ENCODE measurements at places on chromosomes 3 and 15.

DNA sequence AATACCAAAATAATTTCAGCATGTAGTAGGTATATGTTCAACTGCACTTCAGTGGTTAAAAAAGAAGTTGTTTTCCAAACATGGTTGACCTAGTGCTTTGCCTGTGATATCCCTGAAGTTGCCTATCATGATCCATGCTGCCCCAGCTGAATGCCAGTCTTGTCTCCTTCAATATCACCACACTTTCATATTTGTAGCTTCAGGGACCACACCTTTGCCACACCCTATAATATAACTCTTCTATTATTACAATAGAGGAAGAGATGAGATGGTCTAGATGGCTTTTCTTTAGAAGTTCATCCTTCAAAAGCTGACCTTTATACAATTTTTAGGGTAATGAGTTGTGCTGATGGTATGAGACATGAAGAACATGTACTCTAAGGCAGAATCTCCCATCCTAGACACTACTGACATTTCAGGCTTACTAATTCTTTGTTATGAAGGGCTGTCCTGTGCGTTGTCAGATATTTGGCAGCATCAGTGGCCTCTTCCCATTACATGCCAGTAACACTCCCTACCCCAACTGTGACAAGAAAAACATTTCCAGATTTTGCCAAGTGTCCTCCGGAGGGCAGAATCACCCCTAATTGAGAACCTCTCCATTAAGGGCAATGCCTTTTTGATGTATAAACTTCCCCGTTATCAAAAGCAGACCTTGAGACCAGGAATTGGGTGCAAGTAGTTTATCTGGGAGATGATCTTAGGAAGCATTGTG lies 76.2 kb upstream of the PLCL2 start:
- no peak for DNase-seq

GRCh38 chr3:128617270-128617556 lies 33.4 kb downstream of the RPN1 start:
- DNase-seq, result no peak

DNA sequence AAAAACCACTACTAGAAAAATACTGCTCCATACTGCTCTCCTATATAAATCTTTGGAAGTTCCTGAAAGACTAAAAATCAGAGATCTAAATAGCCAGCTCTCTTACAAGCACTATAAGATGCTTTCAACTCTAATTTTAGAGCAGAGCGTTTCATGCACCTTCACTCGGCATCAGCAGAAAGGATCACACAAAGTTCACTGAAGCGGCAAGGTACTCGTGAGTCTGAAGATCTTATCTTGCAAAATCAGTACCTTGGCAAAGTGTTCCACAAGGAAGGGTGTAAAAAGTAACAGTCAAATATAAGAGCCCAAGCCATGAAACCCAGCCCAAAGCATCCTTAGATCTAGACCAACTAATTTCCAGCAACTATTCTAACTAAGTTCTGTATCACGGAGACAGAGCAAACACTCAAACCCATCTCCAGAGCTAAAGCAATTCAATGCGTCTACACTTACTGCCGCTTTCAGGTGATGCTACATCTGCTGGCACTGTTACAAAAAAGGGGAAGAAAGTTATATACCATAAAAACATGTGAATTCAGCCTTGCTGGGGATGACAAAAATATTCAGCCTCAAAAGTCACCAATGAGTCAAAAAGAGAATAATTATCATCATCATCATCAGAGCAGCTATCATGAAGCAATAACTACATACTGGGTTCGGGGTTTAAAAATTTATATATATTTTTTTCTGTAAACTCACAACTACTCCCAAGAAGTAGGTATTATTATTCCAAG lies 16.3 kb downstream of the VPS39 start:
- DNase-seq, result no peak

DNA sequence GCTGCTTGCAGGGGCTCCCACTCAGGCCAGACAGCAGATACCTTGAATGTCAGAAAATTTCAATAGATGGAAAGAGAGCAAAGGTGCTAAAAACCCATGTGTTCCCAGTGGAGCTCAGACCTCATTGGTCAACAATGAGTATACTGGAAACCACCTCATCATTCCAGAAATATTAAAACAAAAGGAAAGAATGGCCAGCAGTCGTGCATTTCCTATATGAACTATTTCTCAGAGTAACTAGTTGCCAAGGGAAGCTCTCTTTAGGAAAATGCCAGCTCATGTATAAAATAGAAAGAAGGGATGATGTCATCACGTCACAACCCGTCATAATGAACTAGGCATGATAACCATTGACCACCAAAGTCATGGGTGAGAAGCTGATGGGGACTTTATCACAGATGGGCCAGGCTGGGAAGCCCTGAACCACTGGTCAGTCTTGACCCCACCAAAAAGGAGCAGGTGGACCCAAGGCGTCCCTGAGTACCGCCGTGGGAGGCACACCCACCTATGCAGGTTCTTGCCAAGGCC lies 17.5 kb downstream of the DNAJB8 start:
- no peak for DNase-seq

- DNase-seq, result peak; percentile 89
Observed at GRCh38 chr3:47989981-47990440, 26.2 kb downstream of the MAP4 start.

DNA sequence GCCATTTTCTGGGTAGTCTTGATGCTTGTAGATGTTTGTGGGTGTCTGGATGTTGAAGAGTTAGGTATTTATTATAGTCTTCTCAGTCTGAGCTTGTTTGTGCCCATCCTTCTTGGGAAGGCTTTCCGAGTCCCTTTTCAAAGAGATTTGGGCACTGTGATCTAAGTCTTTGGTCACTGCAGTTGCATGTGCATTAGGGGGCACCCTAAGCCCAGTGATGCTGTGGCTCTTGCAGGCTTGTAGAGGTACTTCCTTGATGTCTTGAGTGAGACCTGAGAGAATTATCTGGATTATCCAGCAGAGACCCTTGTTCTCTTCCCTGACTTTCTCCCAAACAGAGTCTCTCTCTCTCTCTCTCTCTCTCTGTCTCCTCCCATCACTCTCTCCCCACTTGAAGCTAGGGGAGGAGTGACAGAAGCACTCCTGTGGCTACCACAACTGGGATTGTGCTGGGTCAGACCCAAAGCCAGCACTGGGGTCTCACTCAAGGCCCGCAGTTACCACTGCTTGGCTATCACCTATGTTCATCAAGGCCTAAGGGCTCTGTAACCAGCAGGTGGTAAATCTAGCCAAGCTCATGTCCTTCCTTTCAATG lies 68.5 kb downstream of the TMCO5A start:
- DNase-seq, result peak; percentile 85

GRCh38 chr15:61558172-61559136 lies 329.4 kb upstream of the RORA start:
- no peak for DNase-seq

DNA sequence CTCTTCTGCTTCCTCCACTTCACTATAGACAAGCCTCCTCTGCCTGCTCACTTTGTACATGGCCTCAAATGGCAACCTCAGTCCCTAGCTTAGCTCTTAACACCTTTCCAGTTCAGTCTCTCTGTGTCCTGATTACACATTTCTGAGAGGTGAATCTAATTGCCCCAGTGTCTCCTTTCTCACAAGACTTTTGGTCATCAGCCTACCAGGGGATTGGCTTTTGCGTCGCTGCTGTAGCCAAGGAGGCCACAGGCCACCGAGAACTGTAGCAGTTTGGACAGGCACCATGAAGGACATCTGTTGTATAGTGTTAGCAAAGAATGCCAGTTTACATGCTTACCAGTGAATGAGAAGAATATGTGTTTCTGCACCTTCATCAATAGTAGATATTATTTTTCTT lies 8.5 kb downstream of the IREB2 start:
- no peak for DNase-seq

- no peak for DNase-seq
Observed at GRCh38 chr3:143427631-143428030, 308.1 kb downstream of the CHST2 start.

GRCh38 chr3:39705351-39705900 lies 104.0 kb upstream of the MYRIP start:
- no peak for DNase-seq

DNA sequence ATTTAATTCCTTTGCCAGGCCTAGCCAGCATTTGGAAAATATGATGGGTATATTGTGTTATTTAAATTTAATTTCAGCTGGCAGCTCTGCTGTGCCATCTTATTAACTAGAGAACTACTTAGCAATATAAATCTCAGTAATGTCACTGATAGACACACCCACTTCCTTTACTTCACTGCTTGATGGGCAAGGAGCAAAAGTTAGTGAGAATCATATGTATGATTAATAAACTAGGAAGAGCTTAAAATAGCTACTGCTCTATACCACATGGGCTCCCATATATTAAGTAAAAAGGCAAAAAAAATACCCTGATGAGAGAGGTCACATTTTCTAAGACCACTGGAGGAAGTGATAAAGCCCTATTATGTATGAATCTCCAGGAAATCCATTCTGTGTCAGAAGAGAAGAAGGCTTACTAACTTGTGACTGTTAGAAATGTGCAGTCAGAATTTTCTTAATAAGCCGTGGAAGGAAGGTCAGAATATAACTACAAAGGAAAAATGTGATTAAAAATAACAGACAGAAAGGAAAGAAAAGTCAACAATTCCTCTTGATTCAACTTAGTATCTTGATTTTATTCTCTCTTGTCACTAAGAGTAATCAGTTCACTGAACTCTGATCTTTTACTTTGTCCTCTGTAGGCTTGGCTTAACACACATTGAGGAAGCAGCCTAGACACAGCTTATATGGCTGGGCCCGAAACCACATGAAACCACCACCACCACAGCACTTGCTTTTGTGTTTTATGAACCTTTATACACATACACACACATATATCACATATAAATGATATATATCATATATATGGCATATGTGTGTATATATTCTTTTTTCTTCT lies 1233.9 kb upstream of the ALCAM start:
- DNase-seq, result peak; percentile 18

DNA sequence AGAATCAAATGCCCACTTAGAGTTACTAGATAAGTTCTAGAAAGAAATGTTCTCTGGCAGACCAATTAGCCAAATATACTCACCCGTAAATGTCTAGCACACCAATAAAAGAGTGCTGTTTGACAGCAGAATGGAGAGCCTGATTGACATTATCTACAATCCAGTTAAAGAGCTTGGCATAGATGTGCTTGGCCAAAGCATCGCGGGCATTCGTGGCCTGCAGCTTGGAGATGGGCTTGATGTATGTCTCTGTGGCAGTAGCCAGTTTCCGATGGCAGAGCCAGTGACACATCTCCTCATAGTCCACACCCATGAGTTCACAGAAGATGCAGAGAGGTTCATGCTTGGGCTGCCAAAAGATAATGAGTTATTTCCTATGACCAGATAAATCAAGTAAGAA lies 101.5 kb upstream of the MYO5C start:
- no peak for DNase-seq

DNA sequence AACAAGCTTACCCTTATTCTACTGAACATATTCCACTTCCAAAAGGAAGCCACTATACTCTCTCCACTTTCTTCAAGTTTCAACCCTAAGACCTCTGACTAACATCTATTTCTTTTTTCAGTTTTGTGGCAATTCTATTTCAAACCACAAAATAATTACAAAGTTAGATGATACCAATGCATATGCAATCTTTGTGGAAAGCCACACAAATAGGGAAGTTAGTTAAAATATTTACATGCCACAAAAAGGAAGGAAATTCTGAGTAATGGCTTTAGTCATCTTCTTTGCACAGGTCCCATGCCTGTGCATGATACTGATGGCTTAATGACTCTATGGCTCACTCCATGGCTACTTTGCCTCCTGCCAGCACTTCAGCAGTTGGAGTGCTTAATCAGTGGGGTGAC lies 57.0 kb upstream of the MCTP2 start:
- DNase-seq, result peak; percentile 42

- DNase-seq, result no peak
Observed at GRCh38 chr3:127754411-127755304, 67.7 kb downstream of the MGLL start.

- DNase-seq, result no peak
Observed at GRCh38 chr3:185843126-185843525, 18.3 kb upstream of the IGF2BP2 start.

GRCh38 chr3:64541803-64542202 lies 146.0 kb downstream of the ADAMTS9 start:
- no peak for DNase-seq

GRCh38 chr3:185813691-185814215 lies 11.1 kb downstream of the IGF2BP2 start:
- DNase-seq, result peak; percentile 73

DNA sequence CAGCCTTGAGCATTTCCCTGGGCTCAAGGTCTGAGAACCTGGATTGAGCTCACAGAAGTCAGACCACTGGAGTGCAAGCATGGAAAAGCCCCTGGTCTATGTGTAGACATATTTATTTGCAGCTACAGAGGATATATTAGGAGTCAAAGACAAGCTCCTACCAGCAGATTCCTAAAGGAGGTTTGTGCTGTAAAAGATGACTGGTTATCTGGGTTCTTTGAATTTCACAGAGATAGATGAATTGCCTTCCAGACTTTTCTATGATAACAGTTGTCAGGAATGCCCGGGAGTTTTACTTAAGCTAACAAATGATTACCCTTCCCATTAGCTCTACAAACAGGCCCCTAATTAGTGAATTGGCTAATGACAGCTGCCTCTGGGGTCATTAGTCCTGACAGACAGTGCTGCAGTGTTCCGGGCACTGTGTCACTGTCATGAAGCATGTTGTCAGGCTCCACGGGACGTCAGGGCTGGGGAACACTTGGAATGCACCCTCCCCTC lies 48.8 kb upstream of the PLXNA1 start:
- peak; percentile 57 for DNase-seq

DNA sequence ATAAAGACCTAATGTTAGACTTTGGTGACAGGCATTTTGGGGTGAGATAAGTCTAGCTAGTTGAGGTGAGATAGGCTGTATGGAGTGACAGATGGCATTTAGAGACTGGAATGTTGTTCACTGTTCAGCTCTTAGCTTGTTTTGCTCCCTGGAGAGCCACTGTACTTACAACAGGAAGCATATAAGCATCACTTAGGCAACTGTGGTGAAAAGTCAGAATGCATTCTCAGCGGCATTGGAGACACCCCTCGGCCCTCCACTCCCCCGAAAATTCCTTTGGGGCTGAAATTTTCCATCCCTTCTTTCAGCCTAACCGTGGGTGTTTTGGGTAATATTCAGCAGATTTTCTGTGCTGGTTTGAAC lies 73.4 kb downstream of the SLCO3A1 start:
- no peak for DNase-seq

Measured in brain microvascular endothelial cell (primary cell).